ENCODE measurements at places on chromosomes 11 and 22.

DNA sequence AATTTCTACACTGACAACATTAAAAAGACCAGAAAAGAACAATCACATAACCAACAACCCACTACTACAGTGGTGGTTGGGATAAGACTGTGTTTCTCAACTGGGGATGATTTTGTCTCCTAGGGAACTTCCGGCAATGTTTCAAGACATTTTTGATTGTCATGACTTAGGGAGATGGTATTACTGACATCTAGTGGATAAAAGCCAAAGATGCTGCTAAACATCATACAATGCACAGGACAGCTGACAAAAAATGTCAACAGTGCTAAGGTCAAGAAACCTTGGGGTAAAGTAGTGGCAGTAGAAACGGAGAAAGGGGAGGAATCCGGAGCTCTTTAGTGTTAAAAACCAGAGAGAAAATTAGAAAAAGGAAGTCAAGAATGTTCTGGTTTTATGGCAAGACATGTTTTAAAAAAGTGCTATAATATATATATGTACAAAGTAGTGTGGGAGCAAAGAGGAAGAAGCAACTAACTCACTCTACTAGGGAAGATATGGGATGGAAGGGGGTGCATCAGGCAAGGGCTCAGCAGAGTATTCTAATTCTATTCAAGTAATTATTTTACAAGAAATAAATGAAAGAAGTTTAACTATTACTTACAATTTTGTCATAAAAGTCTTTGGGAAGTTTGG, 37.2 kb downstream of the CKAP5 start:
- DNase-seq, result no peak

DNA sequence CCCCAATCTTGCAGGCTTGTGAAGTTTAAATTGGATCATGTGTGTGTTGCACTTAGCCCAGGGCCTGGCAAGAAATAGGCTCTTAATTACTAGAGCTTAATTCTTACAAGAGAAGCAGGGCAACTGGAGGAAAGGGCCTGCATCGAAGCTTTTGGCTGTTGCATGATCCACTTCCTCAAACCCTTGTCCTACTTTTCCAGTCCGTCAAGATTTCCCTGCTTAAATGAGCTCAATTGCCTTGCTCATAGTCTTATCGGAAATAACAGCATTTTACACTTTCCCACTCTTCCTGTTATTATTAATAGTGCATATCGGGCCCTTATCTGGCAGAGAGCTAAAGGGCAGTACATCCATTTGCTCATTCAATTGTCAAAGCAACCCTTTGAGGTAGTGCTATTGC, 18.1 kb downstream of the DTX4 start:
- DNase-seq, result no peak

- DNase-seq, result peak; percentile 17
Measured at GRCh38 chr11:88016392-88017170, 158.7 kb downstream of the RAB38 start.

- no peak for DNase-seq
Measured at GRCh38 chr11:21142007-21142406, 472.6 kb downstream of the NELL1 start.

DNA sequence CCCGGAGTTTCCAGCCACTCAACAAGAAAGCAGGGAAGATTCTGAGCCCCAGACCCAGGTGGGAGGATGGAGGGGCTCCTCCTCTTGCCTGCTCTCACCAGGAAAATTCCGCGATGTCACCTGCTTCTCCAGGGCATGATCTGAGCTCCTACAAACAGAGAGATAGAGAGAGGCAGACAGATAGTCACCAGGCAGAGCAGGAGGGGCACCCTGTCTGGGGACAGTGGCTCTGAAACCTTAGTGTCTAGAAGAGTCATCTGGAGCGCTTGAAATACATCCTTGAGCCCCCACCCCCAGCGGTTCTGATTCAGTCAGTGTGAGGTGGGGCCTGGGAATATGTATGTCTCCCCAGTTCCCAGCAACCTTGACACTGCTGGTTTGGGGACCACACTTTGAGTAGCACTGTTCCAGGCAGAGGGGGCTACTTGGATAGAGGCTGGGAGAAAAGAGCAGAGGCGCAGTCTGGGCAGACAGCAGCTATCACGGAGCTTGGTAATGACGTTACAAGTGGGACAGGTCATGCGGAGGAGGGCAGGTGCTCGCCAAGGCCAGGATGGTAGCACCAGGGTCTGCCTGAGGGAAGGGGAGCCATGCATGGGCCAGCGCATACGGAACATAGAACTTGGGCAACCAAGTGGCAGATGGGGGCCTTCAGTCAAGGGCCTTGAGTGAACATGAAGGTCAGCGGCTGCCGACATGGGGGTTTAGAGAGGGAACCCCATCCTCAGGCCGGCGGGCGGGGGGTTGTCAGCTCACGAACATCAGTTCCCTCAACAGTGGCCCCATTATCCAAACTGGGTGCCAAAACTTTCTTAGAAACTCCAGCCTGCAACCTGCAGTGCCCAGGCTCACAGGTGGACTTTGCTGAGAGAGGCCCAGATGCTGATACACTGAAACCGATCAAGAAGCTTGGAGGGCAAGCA, 60.9 kb upstream of the MYEOV start:
- no peak for DNase-seq

- no peak for DNase-seq
Measured at GRCh38 chr22:36577019-36577418, 48.1 kb upstream of the EIF3D start.

- no peak for DNase-seq
Measured at GRCh38 chr11:34222030-34222429, 116.6 kb downstream of the NAT10 start.

DNA sequence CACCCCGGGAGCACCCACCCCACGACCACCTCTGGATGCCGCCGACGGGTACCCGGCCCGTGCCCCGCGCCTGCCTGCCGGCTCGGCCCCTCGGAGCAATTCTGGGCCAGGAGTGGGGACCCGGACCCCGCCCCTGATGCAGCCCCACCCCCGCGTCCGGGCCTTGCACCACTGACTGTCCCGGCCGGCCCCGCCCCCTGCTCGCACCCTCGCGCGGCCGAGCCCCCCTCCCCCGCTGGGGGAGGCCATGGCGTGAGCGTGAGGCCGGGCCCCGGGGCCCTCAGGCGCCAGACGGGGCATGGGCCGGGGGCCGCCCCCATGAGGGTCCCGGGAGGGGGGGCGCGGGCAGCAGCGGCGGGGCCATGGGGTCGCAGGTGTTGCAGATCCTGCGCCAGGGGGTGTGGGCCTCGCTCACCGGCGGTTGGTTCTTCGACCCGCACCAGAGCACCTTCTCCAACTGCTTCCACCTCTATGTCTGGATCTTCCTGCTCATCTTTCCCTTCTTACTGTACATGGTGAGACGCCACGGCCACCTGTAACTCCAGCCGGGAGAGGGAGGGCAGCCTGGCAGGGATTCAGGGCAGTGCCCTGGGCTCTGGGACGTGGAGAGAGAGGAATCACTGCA, 486 bp downstream of the PCNX3 start:
- no peak for DNase-seq

- no peak for DNase-seq
Measured at GRCh38 chr11:102664001-102664752, 39.0 kb upstream of the MMP20 start.

GRCh38 chr11:60951904-60952741, at the start of gene SLC15A3:
SLC15A3 (minus strand) TSS chr11:60952176; CDS start chr11:60951551, 625 bp downstream.
- DNase-seq, result no peak

- no peak for DNase-seq
Measured at GRCh38 chr22:20184501-20185165, 33.8 kb upstream of the CCDC188 start.

- no peak for DNase-seq
Measured at GRCh38 chr11:34192481-34193401, 87.3 kb downstream of the NAT10 start.

DNA sequence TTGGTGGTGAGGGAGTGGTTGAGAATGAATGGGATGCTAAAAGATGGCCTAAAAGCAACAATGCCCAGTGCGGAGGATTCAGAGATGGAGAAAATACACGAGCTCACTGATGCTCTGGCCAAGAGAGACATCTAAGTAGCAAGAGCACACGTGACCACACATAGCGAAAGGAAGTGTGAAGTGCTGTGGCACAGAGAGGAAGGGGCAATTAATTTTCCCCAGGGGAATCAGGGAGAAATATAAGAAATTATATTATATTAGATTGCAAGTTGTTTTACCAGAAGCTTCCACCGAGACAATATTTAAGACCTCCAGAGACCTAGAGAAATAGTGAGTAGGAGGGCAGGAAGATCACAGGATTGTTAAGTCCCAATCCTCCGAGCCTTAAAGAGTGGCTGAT, 80.6 kb downstream of the RCN1 start:
- DNase-seq, result no peak

GRCh38 chr11:65960824-65961266, 689 bp upstream of the SART1 start:
- DNase-seq, result no peak

DNA sequence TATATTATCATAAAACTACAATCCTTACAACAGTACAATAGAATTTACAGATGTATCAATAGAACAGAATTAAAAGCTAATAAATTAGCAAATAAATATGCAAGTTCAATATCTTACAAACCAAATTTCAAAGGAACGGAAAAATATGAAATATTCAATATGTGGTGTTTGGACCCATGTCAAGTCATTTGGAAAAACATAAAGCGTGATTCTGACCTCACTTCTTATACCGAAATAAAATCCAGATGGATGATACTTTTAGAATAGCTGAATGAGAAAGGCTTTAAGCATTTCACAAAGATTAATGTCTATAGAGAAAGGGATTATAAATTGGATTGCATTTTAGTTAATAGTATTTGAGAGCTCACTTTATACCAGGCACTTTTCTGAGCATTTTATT, 92.8 kb upstream of the TEAD1 start:
- no peak for DNase-seq

DNA sequence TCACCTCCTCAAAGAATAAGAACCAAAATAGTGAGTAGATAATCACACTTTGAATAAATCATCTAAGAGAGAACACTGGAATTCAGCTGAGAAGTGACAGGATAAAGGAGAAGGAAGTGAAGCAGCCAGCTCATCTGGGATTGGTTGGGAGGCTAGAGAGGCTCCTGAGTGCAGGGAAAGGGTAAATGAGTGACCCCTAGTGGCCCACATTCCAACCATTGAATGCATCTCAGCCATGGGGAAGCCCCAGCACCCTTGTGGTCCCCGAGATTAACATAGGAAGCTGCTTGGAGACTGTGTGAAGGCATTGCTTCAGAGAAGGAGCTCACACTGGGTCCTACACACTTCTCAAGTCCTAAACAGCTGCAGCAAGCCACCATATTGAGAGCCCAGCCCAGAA, 82.3 kb downstream of the JRKL start:
- DNase-seq, result no peak

DNA sequence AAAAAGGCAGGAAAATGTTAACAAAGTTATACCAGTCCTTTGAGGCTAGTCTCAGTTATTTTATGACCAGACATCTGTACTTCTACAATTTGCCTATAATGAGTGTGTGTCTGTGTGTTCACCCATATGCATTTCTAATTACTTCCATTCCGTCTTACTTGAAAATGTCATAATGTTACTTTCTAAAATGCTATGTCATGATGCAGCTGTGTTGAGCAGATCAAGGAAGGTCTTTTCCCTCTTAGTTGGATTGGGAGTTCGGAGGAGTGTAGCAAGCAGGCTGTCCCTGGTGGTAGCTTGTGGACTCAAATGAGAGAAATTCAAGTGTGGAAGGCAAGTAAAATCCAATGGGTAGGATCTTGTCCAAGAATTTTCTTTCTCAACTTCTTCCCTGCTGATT, 3.0 kb downstream of the SNX19 start:
- DNase-seq, result no peak

GRCh38 chr11:1864231-1864630, 11.3 kb downstream of the LSP1 start:
- no peak for DNase-seq

DNA sequence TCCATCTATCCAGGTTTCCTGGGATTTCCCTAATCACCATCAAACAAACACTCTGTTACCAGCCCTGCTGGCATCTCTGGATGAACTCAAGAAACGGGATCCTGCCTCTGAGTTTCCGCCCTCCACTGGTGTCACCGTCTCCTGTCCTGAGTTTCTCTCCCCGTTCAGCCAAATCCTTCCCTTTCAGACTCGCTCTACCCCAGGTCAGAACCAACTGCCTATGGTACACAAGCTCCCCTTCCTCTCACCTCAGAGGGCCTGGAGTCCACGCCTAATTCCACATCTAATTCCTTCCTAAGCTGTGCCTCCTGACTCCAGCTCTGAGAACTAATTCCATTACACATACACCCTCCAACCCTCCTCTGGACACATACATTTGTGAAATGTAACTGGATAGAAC, 96.1 kb downstream of the SHANK2 start:
- no peak for DNase-seq

DNA sequence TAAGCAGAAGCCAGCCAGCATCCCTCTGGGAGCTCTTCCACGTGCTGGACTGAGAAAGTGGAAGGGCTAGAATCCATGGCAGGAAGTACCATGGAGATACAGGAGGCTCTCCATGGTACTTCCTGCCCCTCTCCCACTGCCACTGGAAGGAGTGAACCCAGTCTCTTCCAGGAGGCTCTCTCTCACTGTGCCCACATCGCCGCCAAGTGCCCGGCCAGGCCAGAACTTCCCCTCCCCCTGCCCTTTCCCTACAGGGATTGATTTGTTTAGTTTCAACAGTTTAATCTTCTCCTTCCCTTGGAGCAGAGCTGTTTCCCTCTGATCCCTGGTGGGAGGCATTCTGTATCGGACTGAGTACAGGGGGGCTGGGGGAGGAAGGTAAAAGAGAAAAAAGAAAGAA, 133.6 kb downstream of the DSCAML1 start:
- peak; percentile 27 for DNase-seq

DNA sequence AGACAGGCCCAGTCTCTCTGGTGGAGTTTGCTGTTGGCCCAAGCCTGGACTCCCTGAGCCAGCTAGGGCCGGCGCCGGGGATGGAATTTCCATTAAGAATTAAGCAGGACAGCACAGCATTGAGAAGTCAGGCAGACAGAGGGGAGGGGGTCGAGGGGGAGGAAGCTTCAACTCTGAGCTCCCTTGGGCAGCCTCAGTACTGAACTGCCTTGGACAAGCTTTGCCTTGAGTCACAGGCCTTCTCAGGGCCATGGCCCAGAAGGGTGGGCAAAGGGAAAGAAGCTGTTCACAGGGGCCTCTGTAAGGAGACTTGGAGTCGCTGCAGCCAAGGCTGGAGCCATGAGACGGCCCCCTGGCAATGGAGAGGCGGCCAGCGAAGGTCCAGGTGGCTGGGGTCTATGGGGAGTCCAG, 2.6 kb upstream of the INSC start:
- DNase-seq, result no peak

DNA sequence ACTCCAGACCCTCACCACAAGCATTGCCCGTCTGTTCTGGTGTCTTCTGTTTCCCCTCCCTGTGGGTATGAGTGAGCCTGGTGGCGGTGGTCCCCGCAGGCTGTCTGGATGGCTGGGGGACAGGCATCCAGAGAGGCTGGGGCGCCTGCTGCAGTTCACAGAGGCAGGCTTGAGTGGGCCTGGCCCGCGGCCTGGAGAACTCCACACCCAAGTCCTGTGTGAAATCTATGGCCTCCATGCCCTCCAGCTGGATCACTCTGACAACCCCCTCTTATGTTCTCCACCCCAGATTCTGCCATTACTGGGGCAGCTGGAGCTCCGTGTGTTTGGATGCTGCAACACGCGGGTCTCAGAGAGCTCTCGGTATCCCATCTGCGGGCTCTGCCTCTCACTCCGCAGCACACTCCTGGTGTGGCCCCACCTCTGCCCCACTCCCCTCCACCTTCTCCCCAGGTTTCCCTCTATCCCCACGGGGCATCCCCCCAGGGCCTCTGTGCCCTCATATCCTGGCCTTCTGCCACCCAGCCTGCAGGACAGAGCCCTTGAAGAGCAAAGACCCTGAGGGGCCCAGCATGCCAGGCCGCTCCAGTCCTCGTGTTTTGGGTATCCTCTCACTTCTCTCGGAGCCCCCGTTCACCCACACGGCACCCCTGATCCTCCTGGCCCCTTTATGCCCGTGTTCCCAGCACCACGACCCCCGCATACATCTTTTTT, 31.3 kb downstream of the LRRC74B start:
- DNase-seq, result no peak

Measured in hypothalamus (tissue), 51 donors.